ENCODE measurements at places on chromosomes 5 and 9. TPM values are rescaled to one million over a fixed set of nuclear protein-coding genes. Genes with fewer than 3 reads are reported as not detected.

The FBLL1 gene
- 0.23 TPM for total RNA-seq

The INSL6 gene
- not detected for total RNA-seq

The DND1 gene
- 2.5 TPM for total RNA-seq

DNA sequence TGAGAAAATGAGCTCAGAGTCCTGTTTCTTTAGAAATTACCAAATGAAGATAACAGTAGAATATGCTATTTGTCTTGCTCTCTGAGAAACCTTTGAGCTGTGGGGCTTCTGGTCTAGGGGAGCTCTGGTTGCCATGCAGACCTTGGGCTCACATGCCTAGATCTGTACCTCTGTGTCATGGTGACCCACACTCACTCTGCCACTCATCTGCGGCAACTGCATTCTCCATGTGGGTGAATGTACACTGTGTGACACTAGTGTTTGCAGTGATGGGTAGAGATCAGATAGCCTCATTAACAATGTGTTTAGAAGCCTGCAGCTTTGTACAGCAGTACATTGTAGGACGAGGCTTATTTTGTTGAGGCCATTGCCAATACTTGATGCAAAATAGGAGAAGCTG lies 521.2 kb downstream of the CHSY3 start:
- DNase-seq = no peak

DNA sequence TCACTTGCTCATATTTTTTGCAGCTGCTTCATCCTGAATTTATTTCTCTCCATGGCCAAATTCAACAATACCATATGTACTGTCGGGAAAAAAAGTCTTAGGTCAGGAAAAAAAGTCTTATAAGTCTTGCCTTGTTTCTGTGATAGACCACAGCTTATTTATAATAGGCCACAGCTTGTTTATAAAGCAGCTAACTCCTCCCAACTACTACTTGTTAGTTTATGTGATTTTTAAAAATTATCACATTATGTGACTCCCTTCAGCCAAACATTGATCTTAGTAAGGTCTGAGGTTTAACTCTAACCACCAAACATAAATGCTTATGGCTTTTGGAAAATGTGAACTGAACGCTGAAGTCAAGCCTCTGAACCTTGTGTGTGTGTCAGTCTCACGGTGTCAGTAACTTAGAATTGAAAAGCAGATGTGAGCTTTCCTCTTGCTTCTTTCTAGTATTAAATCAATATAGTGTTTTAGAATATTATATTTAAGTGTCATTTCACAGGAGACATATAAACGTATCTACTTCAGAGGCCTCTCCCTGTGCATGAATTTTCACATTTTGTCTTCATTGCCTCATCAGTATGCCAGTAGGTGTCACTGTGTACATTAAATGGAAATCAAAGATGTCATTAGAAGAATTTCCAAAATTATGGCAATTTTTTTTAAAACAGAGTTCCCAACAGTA lies 51.3 kb downstream of the SNX24 start:
- no peak for DNase-seq

- no peak for DNase-seq
Observed at GRCh38 chr9:89742660-89743059, 137.8 kb downstream of the GADD45G start.

GRCh38 chr5:151108566-151108965 lies 27.7 kb upstream of the TNIP1 start:
- DNase-seq = no peak

GRCh38 chr9:107158321-107158720 lies 124.8 kb upstream of the RAD23B start:
- no peak for DNase-seq

GRCh38 chr5:108900668-108901067 lies 153.0 kb downstream of the FER start:
- no peak for DNase-seq
